ENCODE measurements at places on chromosomes 2 and 18.

- DNase-seq: no peak
These were observed 181.5 kb upstream of the ID2 start for GRCh38 chr2:8500124-8501054.

DNA sequence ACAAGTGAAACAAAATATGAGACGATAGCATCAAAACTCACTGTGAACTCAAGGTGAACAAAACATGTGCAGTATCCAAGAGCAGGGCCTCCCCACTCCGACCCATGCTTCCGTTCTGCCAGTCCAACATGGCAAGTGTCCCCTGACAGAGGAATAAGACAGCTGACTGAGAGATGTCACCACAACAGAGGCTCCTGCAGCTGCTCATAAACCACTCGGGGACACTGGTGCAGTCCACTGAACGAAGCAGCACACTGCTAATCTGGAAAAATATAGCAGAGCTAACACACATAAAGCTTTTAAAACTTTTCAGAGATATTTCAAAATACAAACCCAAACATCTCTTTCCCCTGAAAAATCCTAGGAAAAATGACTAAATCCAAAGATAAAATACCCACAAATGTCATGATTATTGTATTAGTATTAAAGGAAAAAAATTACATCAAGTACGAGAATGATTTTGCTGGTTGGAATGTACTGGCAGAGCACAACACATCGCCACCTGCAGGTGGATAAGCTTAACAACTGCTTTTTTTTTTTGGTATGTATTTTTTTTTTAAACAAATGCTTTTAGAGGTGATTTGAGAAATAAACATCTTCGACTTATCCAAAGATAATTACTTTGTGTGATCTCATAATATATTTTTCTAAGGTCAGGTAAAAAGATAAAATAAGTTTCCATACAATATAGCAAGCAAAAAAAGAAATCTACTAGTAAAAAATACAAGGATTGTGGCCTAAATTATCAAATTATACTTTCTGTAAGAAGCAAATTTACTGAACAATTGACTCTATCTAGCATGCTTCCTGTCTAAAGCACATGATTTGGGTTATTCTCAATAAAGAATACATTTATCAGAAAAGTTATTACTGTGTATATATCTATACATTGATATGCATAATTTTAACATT lies 18.6 kb downstream of the THADA start:
- DNase-seq: no peak

DNA sequence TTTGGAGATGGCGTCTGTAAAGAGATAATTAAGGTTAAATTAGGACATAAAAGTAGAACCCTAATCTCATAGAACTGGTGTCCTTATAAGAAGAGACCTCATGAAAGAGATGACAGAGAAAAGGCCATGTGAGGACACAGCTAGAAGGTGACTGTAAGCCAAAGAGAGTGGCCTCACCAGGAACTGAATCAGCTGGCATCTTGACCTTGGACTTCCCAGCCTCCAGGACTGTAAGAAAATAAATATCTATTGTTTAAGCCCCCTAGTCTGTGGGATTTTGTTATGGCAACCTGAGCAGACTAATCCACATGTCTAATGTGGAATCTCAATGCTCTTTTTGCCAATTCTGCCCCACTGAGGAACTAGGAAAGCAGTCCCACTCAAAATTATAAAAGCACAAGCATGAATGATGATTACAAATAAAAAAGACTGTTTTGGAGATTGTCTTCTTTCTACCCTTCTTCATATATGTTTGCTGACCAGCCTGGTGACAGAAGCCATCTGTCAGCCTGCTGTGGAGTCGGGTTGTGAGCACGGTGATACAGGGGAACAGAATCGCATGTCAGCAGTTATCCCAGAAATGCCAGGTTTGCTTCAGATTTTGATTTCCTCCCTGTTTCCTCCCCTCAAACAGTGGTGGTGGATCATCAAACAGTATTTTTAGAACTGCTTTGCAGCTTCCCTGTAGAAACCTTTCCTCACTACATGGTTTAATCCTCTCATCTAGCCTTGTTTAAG lies 54.2 kb downstream of the INPP4A start:
- DNase-seq: no peak

DNA sequence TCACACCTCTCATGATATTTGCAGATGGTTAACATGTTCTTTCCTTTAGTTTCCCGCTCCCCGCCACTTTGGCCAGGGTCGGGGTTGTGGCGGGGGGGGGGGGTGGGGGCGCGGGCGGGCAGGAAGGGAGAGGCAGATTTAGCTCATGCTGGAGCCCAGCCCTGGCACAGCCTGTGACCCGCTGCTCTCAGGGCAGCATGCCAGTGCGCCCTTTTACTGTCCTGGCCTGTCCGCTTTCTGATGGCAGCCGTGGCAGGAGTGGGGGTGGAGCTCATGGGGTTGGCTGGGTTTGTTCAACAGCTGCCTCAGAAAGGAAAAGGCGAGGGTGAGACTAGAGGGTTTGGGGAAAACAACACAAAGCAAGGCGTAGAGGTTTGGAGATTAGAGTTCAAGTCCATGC lies 56.1 kb downstream of the TNP1 start:
- DNase-seq: no peak

DNA sequence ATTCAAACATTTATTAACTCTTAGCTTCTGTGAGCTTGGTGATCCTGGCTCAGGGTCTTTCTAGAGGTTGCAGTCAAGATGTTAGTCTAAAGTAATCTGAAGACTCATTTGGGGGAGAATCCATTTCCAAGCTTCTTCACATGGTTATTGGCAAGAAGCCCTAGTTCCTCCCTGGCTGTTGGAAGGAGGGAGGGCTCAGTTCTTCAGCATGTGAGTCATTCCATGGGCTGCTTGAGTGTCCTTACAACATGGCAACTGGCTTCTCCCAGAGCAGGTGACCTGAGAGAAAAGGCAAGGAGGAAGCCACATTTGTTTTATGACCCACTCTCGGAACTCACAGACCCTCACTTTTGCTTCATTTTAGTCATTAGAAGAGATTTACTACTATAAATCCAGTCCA lies 10.6 kb upstream of the C2orf74 start:
- no peak for DNase-seq

- DNase-seq: no peak
These were observed 286.2 kb downstream of the CYP26B1 start for GRCh38 chr2:71861186-71862160.

- DNase-seq: no peak
These were observed 187.8 kb downstream of the KCNJ3 start for GRCh38 chr2:154886316-154886715.

Measured in stimulated activated CD8-positive, alpha-beta memory T cell treated with anti-CD3 and anti-CD28 coated beads, Interleukin-7, amount 100 ng/mL, for 24 hours (primary cell).